ENCODE measurements at places on chromosomes 3 and 15.

GRCh38 chr3:107753494-107753893 lies 230.7 kb downstream of the BBX start:
- peak; percentile 57 for DNase-seq

GRCh38 chr3:159724627-159725026 lies 264.0 kb upstream of the IL12A start:
- no peak for DNase-seq

DNA sequence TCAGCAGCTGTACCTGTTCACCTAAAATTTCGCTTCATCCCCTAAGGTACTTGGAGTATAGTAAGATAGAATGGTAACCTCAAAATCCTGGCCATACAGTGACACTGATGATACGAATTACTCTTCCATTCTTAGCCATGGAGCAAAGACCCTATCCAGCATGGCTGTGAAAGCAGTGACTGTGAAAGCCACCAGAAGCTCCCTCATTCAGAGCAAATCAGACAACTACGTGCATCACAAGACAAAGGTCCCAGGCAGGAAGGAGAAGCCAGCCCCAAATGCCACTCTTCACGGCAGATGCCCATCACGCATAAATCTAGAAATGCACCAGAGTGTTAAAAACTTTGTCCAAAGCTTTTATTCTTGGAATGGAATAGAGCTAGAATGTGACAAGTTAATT lies 99.4 kb downstream of the GABRB3 start:
- DNase-seq: no peak

DNA sequence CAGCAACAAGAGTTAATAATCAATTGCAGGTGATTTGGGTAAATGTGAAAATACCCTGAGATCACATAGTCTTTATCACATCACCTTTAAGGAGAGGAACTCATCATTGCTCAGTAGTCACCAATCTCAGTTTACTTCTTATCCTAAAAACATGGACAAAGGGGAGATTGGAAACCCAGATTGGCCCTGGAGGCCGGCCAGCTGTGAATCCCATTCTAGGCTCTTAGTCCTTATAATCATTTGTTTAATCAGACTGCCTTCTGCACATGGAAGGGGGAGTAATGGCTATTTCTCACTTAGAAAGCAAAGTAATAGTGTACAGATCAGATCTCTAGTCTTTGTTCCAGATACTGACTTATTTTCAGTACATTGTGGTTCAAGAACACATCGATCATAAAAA lies 37.2 kb upstream of the CPB1 start:
- DNase-seq: no peak

DNA sequence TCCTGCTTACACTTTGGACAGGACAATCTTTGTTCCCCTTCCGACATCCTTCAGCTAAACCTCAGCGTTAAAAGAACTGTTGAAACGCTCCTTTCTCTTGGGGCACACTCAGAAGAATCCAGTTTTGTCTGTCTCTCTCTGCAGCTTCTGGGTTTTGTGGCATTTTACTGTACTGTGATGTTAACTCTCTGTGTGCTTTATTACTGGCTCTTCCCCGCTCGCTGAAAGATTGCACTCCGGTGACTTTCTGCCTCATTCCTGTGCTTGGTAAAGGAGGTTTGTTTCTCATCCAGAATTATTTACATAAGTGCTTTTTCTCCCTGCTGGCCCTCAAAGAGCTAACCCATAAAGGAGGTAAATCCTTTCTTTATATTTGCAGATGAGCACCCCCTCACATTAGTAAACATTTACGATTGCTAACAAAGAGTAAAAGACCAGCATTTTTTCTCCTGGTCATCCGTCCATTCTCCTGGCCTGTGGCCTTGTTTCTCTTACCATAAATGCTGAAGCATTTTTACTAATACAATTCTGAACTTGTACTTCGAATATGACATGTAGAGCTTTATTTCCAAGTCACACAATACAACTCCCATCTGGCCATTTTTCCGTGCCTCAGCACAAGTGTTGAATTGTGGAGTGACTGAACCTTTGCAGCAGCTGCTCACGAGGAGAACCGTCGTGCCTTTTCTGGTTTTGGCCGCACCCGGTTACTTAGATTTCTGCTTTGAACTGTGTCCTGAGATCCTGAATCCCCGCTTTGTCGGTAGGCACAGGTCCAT lies 69.3 kb upstream of the RPL35A start:
- DNase-seq: no peak

DNA sequence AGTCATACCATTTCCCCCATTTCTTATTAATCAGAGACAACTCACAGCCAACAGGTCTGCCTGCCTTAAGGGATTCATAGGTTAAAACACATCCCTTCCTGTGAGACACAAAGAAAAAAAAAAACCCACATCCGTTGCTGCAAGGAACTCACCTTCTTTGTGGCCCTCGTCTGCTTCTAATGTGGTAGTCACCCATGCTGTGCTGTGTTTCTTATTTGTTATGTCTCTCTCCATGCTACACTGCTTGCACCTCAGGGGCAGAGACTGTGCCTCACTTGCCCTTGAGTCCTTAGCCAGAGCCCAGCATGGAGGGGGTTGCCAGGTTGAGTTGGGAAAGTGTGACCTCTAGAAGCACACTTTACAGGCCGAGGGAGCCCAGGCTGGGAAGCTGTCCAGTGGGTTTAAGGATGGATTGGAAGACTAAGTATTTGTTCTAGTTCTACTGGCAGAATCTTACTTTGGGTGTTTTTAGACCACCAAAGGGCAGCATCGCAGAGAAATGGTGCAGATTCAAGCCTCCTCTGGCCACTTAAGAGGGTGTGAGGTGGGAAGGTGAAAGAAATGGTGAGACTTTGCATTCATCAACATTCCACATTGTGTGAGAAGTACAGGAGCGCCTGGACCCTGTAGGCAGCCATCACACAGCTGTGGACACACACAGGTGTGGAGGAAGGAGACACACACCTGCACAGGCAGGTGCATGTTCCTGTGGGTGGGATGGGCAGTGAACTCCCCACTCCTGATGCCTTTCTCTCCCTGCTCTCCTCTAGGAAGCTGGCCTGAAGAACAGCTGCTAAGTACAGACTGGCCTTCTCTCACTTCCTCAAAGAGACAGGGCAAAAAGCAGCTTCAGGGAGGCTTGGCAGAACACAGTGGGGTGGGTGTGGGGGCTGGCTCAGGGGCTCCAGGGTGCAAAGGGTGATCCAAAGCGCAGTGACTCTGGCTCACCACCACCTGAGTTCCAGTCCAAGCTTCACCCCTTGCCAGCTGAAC lies 48.8 kb downstream of the GLB1 start:
- no peak for DNase-seq

DNA sequence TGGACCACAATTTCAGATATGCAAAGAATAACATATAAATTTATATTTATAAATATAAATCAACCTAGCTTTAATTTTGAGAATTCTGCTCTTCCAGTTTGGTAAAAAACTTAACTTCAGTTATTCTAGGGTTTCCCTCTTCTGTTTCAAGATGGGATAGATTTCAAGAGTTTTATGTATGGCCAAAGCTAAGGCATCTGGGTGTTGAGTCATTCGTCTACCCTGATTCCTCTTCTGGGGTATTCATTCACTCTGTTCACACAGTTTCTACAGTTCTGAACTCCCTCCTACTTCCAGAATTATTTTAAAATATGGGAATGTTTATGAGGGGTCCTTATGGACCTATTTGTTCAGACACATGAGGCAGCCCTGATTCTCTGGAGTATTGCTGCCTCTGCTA lies 4.2 kb upstream of the FGF7 start:
- DNase-seq: no peak

DNA sequence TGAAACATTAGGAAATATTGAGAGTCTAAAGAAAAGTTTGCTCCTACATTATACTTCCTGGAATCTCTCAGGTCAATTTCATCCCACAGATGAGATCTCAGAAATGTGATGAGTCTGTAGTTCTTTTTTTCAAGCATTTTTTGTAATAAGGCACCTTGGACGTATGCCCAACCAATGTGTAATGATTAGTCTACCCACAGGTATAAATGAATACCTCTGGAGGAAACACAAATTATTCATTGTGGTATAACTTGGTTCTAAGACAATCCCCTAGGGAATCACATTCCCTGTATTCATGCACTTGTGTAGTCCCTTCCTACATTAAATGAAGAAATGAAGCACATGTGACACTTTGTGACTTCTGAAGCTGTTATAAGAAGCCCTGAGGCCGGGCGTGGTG lies 596.2 kb upstream of the UBE2E2 start:
- DNase-seq: no peak

- DNase-seq: no peak
These were observed 225.8 kb downstream of the CGGBP1 start for GRCh38 chr3:87833039-87833377.

DNA sequence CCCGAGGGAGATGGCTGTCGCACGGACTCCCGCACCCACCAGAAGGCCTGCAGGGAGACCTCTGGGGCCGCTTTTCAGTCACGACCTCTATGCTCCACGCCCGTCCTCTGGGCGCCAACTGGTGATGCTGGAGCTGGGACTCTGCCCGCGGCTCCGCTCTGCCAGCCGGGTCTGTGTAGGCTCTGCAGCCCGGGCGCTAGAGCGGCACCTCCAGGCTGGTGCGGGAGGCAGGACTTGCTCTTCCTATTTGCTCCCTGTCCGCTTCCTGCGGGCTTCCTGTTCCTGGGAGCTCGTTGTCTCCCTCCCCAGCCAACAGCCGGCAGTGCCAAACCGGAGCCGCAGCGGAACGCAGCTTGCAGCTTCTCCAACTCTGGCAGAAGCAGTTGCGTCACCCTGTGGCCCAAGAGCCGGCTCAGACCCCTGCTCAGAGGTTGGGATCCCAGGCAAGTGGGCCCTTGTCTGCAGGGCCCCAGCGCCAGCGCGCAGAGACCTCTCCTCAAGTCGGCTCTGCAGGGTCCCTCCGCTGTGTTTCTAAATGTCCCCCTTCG lies 285.9 kb downstream of the XXYLT1 start:
- peak; percentile 85 for DNase-seq

DNA sequence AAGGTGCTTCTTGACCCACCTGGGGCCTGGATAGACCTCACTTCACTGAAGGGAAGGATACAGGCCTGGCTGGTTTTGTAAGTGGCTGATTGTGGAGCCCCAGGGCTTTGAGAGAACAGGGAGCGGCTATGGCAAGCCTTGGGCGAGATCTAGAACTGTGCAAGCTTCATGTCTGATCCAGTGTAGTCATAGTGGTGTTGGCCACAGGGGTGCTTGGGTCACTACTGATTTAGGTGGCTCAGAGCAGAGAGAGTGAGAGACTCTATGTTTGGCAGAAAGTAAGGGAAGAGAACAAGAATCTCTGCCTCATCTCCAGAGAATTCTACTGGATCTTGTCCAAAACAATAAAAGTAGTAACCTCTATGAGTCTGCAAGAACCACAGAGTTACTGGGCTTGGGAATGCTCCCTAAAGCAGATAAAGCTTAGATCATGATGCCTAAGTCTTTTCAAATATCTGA lies 394.2 kb upstream of the EPHA3 start:
- no peak for DNase-seq

- DNase-seq: no peak
These were observed 31.5 kb downstream of the MBNL1 start for GRCh38 chr3:152300029-152300731.

- no peak for DNase-seq
These were observed 202.3 kb downstream of the CADPS start for GRCh38 chr3:62672988-62673313.

- DNase-seq: no peak
These were observed 241.7 kb downstream of the FEZF2 start for GRCh38 chr3:62131620-62132019.

Data from ecto neural progenitor cell (in vitro differentiated cells).